Stimulated activated CD4-positive, alpha-beta T cell treated with anti-CD3 and anti-CD28 coated beads, Interleukin-15, amount 100 ng/mL, for 1 hour (primary cell): ENCODE measurements at places on chromosomes 1 and 21.

DNA sequence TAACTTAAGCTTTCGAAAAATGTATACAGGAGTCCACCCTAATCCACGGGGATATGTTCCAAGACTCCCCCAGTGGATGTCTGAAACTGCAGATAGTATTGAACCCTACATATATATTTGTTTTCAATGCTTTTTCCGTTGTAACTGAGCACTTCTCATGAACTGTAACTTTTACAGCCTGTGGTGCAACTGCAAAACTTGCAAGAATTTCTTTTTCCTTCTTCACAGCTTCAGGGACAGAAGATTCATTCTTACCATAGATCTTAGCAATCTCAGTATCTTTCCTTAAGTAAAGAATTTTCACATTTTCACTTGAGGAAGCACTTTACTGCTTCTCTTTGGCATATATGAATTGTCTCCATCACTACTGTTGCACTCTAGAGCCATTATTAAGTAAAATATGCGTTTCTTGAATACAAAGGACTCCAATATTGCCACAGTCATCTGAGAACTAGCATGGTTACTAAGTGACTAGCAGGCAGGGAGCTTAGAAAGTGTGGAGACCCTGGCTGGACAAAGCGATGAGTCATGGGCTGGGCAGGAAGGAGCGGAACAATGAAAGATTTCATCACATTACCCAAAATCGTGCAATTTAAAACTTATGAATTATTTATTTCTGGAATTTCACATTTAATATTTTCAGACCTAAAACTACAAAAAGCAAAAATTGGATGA lies 14.1 kb downstream of the DPYD start:
- no peak for DNase-seq

GRCh38 chr1:243748706-243749283 lies 101.2 kb downstream of the AKT3 start:
- no peak for DNase-seq

- DNase-seq, result no peak
Measured at GRCh38 chr1:77830946-77831345, 51.5 kb downstream of the MIGA1 start.

GRCh38 chr1:24126672-24127023 lies 14.7 kb upstream of the MYOM3 start:
- no peak for DNase-seq

DNA sequence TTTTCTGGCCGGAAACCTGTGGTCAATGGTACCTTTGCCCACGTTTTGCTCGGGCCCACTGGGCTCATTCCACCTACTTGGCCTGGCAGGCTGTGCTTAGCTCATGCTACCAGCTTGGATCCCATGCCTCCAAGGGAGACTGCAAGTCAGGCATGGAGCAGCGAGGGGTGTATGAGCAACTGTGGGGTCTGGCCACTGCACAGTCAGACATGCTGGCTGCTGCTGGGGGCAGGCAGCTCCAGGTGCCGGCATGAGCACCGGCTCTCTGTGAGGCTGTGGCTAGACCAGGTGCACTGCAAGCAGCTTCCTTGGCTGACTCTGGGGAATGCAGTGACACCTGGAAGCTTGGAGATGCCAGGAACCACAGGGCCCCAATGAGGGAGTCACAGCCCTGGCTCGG lies 161.1 kb upstream of the DUSP10 start:
- DNase-seq, result no peak

- no peak for DNase-seq
Measured at GRCh38 chr1:107976836-107977235, 11.9 kb upstream of the VAV3 start.

DNA sequence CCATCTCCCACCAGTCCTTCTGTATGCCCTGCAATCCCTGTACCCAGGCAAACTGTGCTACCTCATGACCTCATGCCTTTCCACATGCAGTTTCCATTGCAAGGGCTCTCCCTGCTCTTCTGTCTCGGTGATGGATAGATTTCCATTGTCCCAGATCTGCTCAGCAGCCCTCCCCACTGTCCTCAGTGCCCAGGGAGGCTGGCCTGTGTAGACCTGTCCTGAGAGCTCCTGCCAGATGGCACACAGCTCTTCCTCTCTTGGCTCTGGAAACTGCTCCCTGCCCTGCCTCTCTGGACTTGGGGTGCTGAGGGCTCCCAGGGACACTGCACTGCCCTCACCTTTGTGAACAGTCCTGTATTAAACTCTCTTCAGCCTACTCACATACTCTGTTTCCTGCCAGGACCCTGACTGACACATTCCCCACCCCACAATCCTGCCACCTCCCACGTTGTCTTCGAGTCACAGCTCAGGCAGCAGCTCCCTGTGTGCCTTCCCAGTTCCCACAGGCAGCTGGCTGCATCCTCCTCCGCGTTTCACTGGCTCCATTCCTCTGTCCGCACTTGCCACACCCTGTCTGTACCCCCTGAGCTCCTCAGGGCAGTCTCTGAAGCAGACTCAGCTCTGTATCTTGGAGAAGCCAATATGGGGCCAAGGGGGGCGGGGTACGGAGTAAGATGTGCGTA lies 57.0 kb downstream of the SPATA46 start:
- no peak for DNase-seq

DNA sequence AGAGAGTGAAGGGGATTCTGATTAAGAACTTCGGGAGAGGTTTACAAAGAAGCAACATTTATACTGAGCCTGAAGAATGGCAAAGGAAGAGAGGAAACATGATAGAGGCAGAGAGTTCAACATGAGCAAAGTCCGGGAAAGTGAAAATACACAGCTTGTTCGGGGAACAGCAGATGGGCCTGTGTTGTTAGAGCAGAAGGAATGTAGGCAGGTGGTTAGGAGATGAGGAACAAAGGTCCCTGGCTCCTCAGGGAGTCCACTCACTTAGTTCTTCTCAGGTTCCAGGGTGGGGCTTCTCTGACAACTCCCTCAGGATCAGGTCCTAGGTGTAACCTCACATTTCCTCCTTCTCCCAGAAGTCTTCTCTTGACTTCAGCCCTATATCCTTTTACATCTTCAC lies 5.1 kb upstream of the ZNF326 start:
- DNase-seq, result no peak

DNA sequence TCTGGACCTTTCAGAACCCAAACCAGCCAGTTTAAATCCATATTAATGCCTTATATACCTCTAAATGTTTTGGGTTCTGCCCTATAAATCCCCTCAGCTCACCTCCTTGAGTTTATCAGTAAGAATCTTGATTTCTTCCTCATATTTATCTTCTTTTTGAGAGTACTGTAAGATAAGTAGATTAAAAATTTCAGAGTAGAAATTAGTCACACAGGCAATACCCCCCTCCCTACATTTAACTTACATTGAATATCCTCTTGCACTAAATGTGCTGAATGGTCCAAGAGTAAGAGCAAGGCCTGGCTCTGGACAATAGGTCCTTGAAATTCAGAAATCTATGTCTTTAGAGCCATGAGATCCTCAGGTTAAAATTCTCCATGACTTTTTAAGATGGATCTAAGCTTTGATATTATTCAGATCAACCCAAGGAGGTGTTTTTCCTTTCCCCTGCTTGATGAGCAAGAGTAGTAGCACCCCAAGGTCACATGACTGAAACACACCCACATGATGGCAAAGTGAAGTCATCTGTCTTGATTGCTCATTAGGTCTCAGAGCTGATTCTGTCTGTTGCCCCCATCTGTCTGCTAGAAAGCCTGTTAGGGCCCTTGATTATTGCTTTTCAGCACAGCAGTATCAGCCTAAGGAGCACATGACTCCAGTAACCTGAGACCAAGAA lies 15.8 kb upstream of the NUP210L start:
- DNase-seq, result no peak

DNA sequence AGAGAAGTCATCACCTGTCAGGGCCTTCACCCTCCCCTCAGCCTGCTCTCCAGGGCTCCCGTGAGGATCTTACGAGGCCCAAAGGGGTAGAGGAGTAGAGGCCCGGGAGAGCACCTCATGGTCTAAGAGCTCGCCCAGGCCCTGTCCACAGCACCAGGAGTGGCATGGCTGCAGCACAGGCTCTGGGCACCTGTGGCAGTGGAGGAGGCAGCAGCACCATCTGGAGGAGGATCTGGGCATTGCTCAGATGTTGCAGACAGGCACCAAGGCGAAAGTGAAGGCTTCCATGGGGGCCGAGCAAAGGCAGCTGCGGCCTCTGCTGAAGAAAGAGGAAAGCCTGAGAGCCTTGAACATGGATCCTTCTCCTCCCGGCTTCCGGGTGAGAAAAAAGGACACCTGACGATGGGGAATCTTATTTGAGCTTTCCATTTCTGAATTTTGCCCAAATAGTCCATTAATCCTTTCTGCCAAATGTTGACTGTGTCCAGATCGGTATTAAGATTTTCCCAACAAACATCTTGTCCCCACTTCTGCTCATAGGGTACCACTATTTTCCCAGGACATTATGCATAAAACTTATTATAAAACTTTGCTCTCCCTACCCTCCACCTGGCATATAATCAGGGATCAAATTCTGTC lies 604.7 kb downstream of the PTPRC start:
- DNase-seq, result peak; percentile 64

DNA sequence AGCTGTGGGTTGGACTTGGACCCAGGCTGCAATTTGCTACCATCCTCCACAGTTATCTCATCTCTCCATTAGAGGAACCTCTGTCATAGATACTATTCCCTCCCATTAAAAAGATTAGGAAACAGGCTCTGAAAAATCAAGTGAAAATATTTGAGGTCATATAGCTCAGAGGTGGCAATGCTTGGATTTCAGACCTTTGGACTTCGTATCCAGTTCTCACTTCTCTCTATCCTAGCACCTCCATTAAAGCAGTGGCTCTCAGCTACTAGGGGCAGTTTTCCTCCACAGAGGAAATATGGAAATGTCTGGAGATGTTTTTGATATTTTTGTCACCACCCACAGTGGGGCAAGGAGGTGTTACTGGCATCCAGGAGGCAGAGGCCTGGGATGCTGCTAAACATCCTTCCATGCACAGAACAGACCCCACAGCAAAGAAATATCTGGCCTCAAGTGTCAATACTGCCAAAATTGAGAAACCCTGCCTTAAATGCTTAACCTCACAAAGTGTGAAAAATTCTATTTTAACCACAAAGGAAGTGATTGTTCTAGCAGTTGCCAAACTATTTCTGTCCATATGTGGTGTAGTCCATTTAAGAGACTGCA lies 54.1 kb downstream of the C8A start:
- no peak for DNase-seq

DNA sequence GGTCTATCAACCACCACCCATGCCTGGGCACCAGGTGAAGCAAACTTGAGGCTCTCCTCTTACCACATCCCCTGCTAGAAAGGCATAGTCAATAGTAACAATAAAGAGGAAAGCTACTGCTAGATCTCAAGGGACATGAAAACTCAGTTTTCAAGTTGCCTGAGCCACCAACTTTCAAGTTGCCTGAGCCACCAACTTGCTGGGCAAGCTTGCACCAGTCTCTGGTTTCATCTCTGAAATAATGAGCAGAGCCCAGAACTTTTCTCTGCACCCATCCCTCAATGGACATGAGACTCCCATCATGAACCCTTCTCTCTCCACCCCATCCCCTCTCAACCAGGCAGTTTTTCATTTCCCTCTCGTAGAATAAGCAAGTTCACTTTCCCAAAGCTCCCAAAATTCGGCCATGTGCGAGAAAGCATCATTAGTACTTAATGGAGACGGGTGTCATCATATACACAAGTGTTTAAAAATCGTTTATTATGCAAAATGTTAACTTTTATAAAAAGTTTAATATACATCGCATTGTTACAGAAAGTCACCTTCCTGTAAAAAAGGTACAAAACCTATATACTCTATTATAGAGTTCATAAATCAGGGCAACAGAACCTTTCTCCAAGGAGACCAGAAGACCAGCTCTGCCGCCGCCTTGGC lies 1.7 kb downstream of the ID3 start:
- DNase-seq, result no peak

- DNase-seq, result no peak
Measured at GRCh38 chr21:29436650-29437049, 137.9 kb downstream of the BACH1 start.

GRCh38 chr1:199690496-199690895 lies 337.0 kb upstream of the NR5A2 start:
- DNase-seq, result no peak

DNA sequence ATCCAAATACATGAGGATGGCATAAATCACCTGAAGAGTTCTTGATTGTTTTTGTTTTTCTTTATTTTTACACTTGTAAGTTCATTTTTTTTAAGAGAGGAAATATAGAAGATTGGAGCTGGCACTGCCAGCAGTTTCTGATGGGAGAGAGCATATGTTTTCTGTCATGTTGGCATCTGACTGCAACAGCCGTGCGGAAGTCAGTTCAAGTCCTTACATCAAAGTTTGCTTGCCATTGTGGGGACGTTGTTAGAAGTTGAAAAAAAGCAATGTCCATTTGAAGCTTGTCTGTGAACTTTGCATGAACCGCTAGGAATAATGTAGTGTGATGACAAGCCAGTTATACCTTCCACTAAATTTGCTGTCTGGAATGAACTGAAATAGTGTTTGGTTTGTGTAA lies 126.5 kb upstream of the USH2A start:
- DNase-seq, result no peak

GRCh38 chr1:221945669-221946068 lies 203.8 kb upstream of the DUSP10 start:
- DNase-seq, result no peak

- no peak for DNase-seq
Measured at GRCh38 chr1:102174259-102174863, 177.6 kb upstream of the OLFM3 start.

GRCh38 chr1:192349314-192349713 lies 32.5 kb downstream of the RGS21 start:
- no peak for DNase-seq

- DNase-seq, result no peak
Measured at GRCh38 chr1:53987880-53988279, 30.1 kb downstream of the LDLRAD1 start.

GRCh38 chr1:210332719-210333398 lies 4.2 kb downstream of the HHAT start:
- DNase-seq, result peak; percentile 18

DNA sequence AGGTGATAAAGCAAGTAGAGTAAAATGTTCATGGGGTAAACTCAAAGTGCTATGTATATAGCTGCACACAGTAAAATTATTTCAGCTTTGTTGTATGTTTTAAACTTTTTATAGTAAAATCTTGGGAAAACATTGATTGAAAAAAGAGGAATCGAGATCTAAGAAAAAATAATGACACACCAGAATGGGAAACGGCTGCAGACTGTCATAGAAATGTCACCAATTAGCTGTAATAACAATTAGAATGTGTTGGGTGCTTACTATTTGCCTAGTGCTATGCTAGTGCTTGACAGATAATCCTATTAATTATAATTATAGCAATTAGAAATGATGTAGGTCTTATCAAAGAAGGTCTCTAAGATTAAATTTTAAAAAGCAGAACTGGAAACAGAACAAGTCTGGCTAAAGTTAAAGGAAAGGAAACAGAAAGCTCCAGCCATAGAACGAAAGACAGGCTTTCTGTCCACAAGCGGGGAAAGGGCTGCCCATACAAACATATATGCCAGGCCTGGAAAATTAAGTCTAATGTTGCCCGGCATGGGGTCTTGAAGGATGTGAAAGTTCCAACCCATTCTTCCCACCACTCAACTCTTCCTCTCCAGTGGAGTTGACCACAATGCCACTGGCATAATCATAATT lies 5.0 kb downstream of the PCNX2 start:
- no peak for DNase-seq

DNA sequence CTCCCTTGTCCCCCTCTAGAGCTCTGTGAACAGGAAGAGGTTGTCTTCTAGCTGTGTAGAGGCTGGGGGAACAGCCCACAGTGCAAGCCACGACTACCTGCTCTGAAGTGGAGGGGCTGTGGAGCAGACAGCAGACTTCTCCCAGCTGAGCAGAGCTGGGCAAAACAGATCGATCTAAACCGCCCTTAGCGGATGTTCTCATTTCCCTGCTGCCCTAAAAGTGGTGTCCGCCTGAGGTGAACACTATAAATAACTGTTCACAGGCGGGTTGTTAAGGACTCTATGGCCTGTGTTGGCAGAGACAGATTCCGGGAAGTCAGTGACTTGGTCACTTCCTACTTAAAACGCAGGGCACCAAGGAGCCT lies 203.2 kb downstream of the RHOU start:
- DNase-seq, result no peak
